Activated T-helper 1 cell treated with anti-CD3 and anti-CD28 coated beads, Interleukin-12 subunit alpha, Interleukin-12 subunit beta, Interleukin-2, Interleukin-4 antibody, amounts not matched to agents 30 ng/mL and 10 ng/mL and 1 ng/mL, durations not matched to agents 14 hours and 24 hours and 36 hours (primary cell): ENCODE measurements at places on chromosomes 1 and 21.
A peak's percentile ranks its signal among the peaks of the same experiment; 100 is the strongest.

DNA sequence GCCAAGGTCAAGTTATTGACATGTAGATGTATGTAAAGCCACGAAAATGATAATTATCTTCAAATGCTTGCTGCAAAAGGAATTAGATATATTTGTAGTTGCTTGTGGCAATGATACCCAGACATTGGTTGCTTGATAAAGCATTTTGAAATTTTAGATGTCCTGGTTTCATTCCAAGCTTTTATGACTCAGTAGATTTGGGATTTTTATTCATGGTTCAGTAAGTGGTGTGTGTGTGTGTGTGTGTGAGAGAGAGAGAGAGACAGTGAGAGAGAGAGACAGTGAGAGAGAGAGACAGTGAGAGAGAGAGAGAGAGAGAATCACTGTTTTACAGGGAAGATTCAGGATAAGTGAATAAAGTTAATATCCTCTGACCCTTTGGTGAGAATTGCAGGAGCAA is 498.2 kb upstream of the C1orf87 start:
- no peaks in the 10 kb centered on the region for H3K27me3 ChIP-seq
- no peak for DNase-seq
- H3K4me3 ChIP-seq, result no peak overlapping the region
- H3K4me1 ChIP-seq, result no peaks in the 10 kb centered on the region

DNA sequence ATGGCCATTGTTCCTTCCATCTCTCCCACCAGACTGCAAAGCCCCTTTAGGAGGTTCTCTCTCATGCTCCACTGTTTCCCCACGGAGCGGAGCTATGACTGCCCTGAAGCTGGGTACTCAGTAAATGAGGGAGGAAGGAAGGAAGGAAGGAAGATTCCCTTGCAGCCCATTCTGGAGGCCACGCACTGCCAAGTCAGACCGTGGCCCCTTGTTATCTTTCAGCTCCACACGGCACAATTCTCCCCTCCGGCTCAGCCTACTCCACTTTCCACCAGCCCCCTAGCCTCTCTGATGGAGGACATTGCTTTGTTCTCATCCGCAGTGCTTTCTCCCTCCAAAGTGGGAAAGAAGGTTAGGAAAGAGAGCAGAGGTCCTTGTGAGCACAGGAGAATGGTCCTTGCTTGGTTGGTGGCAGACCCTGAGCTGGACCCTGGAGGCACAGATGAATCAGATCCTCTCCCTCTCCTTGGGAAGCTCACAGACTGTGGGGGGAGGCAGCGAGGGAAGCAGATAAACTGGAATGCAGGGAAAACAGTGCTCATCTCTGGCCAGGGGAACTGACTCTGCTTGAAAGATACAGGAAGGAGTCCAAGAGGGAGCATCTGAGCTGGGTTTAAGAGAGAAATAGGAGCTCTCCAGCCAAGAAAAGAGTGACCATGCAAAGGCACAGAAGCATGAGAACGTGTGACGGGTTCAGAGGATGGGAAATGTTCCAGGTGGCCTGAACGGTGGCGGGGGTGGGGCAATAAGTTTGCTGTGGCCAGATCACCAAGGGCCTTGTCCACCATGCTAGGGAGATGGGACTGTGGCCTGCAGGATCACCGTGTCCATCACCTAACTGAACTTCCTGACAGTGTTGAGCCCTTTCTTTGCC is 52.6 kb downstream of the GLIS1 start:
- no peak overlapping the region for H3K27ac ChIP-seq
- H3K4me1 ChIP-seq, result no peaks in the 10 kb centered on the region
- H3K4me3 ChIP-seq, result no peak overlapping the region
- DNase-seq, result no peak
- no peaks in the 10 kb centered on the region for H3K36me3 ChIP-seq
- peaks cover 3% of the 10 kb centered on the region for H3K27me3 ChIP-seq

DNA sequence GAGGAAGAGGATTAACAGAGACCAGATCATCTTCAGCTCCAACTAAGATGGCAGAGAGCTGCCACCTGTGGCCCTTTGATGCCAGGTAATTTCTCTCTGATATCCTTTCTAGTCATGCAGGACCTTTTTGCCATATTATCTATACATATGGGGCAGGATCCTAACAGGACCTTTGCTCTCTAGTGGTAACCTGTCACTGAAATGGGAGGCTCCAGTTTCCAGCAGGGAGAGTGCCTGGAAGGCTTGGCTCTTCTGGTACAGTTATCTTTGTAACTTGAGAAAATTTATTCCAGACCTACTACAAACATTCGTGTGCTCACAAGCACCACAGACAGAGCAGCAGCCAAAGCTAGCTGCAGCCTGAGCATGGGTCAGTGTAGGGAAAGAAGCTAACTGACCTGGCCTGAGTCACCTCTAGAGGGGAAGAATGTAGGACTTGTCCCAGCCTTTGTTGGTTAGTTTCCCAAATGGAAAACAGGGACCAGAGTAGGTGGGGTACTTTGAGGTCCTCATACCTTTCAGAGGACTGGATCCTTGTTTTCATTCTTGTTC is 86.5 kb upstream of the MACF1 start:
- DNase-seq, result no peak
- peaks cover 9% of the 10 kb centered on the region for H3K4me1 ChIP-seq

GRCh38 chr1:111369177-111369576 is 58.4 kb downstream of the OVGP1 start:
- no peaks in the 10 kb centered on the region for H3K4me1 ChIP-seq
- H3K36me3 ChIP-seq, result no peaks in the 10 kb centered on the region
- H3K4me3 ChIP-seq, result no peak overlapping the region

DNA sequence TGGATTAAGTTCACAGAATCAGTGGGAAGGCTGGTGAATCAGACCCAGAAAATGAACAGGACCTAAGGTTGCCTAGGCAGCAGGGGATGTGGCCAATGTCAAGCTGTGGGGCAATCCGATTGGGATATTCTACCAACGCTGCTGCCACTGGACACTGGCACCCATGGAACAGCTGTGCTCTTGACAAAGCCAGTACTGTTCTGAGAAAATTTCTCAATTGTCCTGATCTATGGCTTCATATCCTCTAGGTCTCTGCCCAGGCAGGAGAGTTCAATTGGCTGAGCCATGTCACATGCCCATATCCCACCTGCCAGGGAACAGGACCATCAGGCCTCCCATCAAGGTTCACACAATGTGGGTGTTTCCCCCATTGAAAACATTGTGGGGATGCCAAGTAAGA is 6.2 kb downstream of the TACSTD2 start:
- H3K4me3 ChIP-seq, result no peak overlapping the region
- H3K27me3 ChIP-seq, result peaks cover 74% of the 10 kb centered on the region
- peaks cover 31% of the 10 kb centered on the region for H3K4me1 ChIP-seq
- no peak for DNase-seq

- no peak overlapping the region for H3K4me3 ChIP-seq
- H3K4me1 ChIP-seq, result peaks cover 22% of the 10 kb centered on the region
- no peaks in the 10 kb centered on the region for H3K27me3 ChIP-seq
- H3K36me3 ChIP-seq, result peaks cover 31% of the 10 kb centered on the region
- H3K27ac ChIP-seq, result no peak overlapping the region
- DNase-seq, result no peak
Measured at GRCh38 chr21:43959231-43960116, 52.6 kb upstream of the TRAPPC10 start.

DNA sequence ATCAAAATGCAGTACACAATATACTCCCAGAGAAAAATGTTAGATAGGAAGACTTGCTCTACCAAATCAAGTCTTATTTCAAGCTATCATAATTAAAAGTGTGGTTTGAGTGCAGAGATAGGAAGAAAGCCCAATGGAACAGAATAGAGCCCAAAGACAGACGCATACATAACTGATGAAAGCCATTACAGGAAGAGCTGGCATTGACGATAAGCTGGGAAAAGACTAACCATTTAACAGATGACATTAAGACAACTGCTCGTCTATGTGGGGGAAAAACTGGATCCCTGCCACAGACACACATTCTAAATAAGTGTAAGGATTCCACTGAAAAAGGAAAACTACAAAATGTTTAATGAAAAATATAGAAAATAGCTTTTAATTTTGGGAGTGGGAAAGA is 85.5 kb downstream of the NGF start:
- H3K27me3 ChIP-seq, result peaks cover 8% of the 10 kb centered on the region
- H3K27ac ChIP-seq, result no peak overlapping the region
- H3K4me3 ChIP-seq, result no peak overlapping the region
- no peaks in the 10 kb centered on the region for H3K4me1 ChIP-seq

DNA sequence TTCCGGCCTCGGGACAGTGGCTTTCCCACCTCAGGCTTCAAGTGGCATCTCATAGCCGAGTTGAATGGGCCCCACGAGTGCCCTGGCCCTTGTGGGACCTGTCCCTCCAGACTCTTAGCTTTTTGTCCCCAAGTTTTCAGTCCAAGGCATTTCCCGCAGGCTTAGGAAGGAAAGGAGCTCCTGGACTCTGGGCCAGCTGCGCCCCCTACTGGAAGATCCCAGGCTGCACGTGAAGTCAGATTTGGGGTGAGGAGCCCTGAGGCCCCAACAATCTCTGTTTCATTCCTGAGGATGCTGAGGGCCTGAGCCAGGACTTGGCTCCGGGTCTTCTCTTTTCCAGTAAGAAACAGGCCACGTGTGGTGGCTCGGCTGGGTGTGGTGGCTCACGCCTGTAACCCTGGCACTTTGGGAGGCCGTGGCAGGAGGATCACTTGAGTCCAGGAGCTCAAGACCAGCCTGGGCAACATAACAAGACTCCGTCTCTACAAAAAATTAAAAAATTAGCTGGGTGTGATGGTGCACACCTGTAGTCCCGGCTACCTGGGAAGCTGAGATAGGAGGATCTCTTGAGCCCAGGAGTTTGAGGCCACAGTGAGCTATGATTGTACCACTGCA is 67.4 kb downstream of the ARHGEF10L start:
- no peaks in the 10 kb centered on the region for H3K27me3 ChIP-seq
- no peak overlapping the region for H3K4me3 ChIP-seq
- H3K4me1 ChIP-seq, result no peaks in the 10 kb centered on the region
- peak; percentile 13 for DNase-seq
- no peaks in the 10 kb centered on the region for H3K36me3 ChIP-seq
- H3K27ac ChIP-seq, result no peak overlapping the region

DNA sequence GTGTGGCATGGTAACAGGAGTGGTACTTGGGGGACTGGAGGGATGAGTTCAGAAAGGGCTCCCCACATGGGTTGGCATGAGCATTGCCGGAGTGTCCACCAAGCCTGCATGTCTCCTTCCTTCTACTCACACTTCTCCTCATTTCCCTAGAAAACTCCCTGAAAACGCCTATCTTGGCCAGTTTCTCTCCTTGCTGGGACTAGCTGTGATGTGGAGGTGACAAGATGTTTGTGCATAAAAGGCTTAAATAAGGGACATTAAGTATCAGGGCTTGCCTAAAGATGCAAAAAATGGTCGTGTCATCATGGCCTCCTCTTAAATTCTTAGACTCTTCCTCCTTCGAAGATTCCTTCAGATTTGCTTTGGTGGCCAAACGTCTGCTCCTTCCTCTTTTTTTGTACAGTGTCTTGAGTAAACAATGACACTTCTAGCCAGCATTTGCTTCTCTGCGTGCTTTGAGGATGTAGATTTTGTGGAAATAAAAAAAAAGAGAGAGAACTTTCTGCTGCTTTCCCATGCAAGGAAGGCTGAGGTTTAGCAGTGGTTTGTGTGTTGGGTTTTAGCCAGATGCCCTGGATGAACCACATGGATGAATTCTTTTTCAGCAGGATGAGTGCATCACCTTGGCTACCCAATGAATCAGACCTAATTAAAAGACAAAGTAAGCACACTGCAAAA is 239.1 kb upstream of the IRF2BP2 start:
- no peak overlapping the region for H3K4me3 ChIP-seq
- H3K36me3 ChIP-seq, result peaks cover 8% of the 10 kb centered on the region
- peaks cover 3% of the 10 kb centered on the region for H3K27me3 ChIP-seq
- no peak for DNase-seq
- H3K4me1 ChIP-seq, result peaks cover 86% of the 10 kb centered on the region

DNA sequence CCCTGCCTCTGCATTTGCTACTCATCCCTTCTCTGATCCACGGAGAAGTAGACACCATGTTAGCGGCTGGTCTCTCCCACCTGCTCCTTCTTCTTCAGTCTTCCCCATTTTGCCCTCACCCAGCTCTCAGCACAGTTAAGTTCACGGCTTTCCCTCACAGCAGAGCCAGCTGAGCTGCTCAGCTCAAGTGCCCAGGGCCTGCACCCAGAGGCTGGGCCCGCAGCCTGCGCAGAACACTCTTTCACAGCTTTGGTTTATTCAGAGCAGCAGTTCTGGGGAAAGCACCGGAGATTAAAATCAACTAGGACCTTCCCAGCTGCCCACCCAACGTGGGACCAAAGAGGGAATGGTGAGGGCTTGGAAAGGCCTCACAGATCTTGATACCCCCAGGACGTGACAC is 38.3 kb upstream of the RGS16 start:
- no peak overlapping the region for H3K27ac ChIP-seq
- peaks cover 8% of the 10 kb centered on the region for H3K27me3 ChIP-seq
- DNase-seq, result no peak
- peaks cover 3% of the 10 kb centered on the region for H3K36me3 ChIP-seq

DNA sequence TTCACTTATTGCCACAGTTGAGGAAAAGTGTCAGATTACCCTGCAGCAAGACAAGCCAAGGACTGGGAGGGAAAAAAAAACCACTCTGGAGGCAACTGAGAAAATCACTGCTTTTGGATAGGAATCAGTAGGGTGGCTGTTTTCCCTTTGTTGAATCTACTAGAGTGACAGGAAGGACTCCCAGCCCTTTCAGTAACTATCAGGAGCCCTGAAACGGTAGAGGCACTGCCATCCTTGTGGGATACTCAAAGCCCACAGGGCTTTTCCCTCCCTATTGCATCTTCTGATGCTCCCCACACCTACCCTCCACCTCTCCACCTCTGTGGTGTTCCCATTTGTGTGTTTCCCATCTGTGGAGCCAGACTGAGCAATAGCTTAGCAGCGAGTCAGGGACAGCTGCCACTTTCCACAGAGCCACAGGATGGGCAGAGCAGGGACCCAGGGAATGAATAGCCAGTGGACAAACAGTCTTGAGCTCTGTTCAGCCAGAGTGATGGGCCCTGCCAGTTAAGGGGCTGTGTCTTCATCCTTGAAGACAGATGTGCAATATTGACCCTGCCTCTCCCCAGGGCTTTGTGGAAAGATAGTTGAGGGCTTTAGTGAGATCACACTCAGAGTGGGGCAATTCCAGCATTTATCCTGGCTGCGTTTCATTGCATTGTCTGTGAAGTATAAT is 13.9 kb downstream of the UBIAD1 start:
- H3K27ac ChIP-seq, result no peak overlapping the region
- no peaks in the 10 kb centered on the region for H3K27me3 ChIP-seq
- DNase-seq, result no peak
- peaks cover 48% of the 10 kb centered on the region for H3K36me3 ChIP-seq
- H3K4me1 ChIP-seq, result peaks cover 50% of the 10 kb centered on the region

GRCh38 chr1:86356247-86356646 is 39.9 kb downstream of the ODF2L start:
- H3K4me3 ChIP-seq, result no peak overlapping the region
- no peak overlapping the region for H3K27ac ChIP-seq
- no peak for DNase-seq
- no peaks in the 10 kb centered on the region for H3K27me3 ChIP-seq
